Stomach (tissue), 19 donors: ENCODE measurements at places on chromosomes 4 and X.
A peak's percentile ranks its signal among the peaks of the same experiment; 100 is the strongest.

GRCh38 chrX:130094696-130095095, 15.6 kb downstream of the ELF4 start:
- no peak for DNase-seq

GRCh38 chrX:133546441-133546840, 131.2 kb upstream of the GPC4 start:
- no peak for DNase-seq

DNA sequence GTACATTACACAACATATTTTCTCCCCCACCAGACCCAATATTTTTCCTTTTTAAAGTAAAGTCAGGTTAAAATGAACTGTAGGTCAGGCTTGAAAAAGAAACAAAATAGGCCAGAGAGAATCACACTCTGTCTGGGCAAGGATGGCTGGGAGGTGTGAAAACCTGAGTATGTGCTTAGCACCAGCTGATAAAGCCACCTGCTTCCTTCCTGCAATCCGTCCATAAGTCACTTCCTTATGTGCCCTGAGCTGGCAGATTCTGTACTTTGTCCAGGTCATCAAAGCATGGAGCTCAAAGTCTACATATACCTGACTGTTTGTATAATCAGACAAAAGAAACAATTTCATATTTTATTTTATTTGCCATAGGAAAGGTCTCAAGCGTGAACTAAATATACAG, 37.7 kb downstream of the ANTXR2 start:
- DNase-seq = peak; percentile 70

- DNase-seq = no peak
These were observed 219.5 kb downstream of the DHX15 start for GRCh38 chr4:24364852-24365251.

GRCh38 chr4:89674876-89675459, 162.0 kb downstream of the SNCA start:
- DNase-seq = no peak

- no peak for DNase-seq
These were observed 70.7 kb downstream of the DOCK11 start for GRCh38 chrX:118566359-118566758.

DNA sequence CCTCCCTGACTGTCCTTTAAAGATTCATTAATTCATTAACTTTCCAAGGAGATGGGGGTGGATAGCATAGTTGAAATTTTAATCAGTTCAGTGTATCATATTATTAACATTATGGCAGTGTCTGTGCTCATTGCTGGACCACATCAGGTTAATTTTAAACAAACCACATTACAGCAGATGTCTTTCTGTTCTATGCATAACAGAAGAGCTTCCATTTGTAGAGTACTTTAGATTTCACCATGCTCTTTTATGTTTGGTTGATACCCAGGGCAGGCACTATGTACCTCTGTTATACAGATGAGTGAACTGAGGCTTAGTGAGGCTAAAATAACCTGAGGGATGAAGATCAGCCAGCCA, 41.1 kb downstream of the AFF2 start:
- no peak for DNase-seq

DNA sequence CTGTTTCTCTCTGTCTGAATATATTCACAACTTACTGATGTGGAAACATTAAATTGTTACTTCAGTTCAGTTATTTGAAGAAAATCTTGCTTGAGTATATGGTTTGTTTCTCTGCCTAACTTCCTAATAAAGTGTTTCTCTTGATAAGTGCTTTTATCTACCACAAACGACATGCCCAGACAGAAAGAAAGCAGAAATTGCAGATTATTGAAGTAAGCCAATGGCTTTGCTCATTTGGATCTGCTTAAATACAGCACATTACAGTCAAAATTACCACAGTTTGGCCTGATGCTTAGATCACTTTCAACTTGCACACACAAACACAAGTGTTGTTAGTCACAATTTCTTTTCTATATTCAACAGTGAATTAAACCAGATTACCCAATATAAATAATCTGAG, 68.0 kb downstream of the ATOH1 start:
- DNase-seq = no peak

GRCh38 chr4:145816091-145816490, 122.5 kb downstream of the ZNF827 start:
- no peak for DNase-seq

- no peak for DNase-seq
These were observed 10.0 kb downstream of the AWAT2 start for GRCh38 chrX:70039758-70040157.

GRCh38 chr4:89204624-89205023, 93.3 kb downstream of the TIGD2 start:
- no peak for DNase-seq

DNA sequence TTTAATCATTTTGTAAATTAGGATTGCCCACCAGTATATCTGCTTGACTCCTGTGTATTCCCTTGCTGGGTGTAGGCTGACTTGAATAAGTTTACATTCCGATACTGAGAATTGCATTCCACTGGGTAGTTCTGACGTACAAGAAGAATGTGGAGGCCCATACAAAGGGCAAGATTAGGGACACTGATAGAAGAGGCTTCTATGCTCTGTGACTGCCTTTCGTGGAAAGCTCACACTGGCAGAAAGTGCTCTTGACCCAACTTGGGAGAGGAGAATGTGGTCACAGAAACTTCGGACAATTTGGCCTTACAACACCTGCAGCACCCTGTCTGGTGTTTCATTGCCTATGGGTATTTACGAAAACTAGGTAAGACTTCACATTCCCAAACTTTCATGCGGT, 126.3 kb downstream of the RAPGEF2 start:
- peak; percentile 78 for DNase-seq

GRCh38 chrX:106039920-106040319, 1.4 kb upstream of the SERPINA7 start:
- no peak for DNase-seq

DNA sequence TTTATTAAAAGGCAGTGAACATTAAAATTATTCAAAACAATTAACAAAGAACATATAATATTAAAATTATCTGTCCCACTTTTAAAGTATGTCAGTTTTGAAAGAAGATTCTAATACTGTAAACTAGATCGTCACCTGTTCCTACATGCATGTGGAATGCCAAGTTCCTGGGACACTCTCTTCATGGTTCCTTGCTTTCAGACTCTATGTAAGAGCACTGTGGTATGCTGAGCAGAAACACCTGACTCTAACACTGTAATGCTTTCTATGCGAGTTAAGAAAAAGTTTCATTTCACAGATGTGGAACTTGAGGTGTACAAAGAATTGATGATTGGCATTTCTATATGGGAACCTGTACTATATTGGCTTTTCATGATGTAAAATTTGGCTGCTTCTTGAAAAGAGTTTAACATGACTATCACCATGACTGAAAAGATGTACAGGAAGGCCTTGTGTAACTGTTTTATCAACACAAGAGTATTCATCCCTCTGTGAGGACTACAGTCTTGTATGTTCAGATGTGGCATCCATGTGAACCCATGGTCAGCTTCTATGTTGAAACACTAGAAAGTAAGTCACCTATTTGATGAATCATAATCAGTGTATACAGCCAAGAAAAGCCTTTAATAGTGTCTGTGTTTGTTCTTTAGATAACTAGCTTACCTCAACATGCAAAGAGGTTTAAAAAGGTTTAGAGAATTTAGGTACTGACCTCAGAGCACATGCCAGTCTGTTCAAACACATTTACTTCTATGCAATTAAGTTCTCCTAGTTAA, 354.5 kb downstream of the ARHGAP24 start:
- no peak for DNase-seq

DNA sequence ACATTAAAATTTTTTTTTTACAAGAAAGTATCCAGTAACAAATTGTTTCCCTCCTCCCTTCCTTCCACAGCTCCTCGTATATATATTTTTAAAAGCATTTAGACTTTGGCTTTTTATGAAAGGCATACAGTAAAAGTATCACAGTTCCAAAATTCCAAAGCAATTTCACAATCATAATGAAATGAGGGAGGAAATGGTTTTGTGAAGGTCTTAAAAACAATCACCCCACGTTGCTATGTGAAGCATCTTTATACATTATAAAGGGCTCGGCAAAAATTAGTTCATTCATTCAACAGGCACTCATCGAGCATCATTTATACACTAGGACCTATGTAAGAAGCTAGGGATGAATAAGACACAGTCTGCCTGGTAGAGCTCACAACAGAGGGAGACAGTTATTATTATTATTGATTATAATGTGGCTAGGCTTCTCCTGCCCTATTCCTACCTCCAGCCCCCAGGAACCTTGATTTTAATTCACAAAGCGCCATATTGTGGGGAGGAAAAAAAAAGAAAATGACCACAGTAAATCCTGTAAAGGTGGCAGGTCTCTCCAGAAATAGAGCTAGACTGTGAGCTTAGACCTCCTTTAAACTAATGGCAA, 239.9 kb downstream of the MAML3 start:
- DNase-seq = peak; percentile 56

GRCh38 chr4:11105715-11106114, 323.0 kb downstream of the HS3ST1 start:
- no peak for DNase-seq

- DNase-seq = no peak
These were observed 570 bp upstream of the RNF128 start for GRCh38 chrX:106725931-106726330.

- no peak for DNase-seq
These were observed 51.6 kb upstream of the STOX2 start for GRCh38 chr4:183853548-183853940.

DNA sequence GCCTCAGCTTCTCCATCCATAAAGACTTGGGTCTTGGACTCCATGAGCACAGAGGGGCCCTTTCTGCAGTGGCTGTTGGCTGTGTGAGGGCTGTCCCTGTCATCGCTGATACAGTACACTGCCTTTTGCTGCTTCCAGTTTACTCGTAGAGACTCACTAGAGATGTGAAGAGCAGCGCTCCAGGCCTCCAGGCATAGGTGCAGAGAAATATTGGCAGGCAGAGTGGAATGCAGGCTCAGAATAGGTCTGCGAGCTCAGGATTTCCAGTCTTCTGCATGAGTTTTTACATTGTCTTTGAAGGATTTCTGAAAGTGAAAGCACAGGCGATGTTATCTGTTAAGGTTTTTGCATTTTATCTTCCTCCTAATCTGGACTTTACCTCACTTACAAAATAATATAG, 97.4 kb downstream of the AASDH start:
- DNase-seq = peak; percentile 36

DNA sequence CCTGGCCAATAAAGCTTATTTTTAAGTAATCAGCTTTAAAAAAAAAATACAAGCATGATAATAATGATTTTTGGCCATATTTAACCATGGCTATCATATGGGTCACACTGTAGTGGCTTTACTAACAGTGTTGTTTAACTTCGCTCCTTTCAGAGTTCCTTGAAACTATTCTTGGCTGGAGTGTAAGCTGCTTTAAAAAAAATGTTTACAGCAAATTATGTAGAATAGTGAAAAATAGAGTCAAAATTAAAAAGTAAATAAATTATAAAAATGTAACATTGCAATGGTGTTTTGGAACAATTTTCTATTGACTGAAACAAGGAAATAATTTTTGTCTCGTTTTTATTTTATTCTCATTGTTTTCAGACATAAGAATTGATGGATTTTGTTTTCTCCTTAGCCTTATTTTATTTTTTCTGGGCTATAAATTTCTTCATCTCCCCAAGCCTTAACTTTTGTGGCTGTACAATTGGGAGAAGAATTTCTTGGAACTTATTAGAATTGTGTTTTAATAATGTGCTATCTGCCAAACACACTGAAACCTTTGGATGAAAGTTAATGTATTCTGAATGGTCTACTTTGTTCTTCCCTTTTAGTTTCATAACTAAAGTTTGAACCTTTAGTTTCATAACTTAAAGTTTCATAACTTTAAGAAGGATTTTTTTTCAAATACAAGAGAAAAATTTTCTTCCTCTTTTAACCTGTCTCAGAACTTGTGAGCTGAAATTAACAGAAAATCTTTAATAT, 182.0 kb downstream of the ARHGAP24 start:
- no peak for DNase-seq

GRCh38 chrX:15334561-15334960, 762 bp downstream of the PIGA start:
- DNase-seq = peak; percentile 63
